Panc1 (cell line): ENCODE measurements at places on chromosomes 11 and 22. TPM values are rescaled to one million over a fixed set of nuclear protein-coding genes. Genes with fewer than 3 reads are reported as not detected.

- no peak for DNase-seq
Observed at GRCh38 chr11:57662893-57663292, 5.0 kb upstream of the ZDHHC5 start.

DNA sequence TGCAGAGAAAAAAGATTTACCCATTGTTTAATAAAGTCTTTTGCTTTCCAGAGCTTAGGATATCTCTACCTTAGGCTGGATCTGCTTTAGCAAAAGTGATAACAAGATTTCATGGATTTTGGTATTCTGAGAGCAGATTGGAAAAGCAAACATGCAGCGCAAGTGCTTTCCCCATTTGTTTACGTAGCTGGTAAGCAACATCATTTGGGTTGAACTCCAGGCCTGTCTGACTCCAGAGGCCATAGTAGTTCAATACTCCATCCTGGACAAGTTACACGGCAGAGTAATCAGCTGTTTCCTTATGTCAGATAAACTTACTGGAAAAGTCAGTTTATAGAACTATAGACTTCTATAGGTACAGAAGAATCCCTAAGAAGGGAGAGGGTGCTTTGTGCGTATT is 40.6 kb upstream of the TNRC6B start:
- DNase-seq, result no peak

GRCh38 chr22:45216133-45217003 is 24.3 kb downstream of the KIAA0930 start:
- no peak for DNase-seq

- DNase-seq, result no peak
Observed at GRCh38 chr11:123193742-123194141, 1.3 kb downstream of the CLMP start.

- no peak for DNase-seq
Observed at GRCh38 chr11:62105667-62106191, 18.1 kb upstream of the INCENP start.

DNA sequence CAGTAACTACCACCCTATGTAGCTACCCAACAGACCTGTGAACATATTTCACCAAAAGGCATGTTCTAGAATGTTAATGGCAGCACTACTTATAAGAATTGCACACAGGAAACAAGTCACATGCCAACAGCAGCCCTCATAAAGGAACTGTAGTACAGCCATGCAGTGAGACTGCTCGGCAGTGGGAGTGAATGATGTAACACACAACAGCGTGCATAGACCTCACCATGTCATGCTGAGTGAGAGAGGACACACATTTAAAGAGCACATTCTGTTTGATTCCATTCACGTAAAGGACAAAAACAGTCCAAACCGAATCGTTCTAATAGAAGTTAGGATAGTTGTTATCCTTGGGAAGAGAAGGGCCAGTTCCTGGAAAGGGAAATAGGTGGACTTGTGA is 27.2 kb upstream of the KIRREL3 start:
- no peak for DNase-seq

DNA sequence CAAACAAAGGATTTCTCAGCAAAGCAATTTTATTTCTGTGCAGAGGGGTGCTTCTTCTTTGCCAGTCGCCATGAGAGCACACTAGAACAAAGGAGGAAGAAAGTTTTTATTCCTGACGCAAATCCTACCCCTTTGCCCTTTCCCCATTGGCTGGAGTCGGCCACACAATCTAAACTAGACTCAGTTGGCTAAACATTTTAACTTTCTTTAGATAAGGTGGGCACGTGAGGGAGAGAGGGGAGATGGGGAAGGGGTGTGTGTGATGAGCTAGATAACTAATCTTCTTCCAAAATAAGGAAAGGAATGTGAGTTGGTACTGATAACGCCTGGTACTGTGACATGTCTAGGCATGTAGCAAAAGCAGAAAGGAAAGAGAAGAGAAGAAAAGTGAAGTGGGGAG is 626 bp downstream of the TRIM22 start:
- DNase-seq, result no peak

Gene C1QTNF5
- total RNA-seq, result not detected

Gene LMNTD2
- 21.8 TPM for total RNA-seq

Gene ACTN3
- 0.13 TPM for total RNA-seq

Gene CABP4
- not detected for total RNA-seq

Gene FOLR3
- not detected for total RNA-seq

Gene APOL5
- total RNA-seq, result not detected

Gene NXPE2
- not detected for total RNA-seq
